ENCODE measurements at places on chromosomes 6 and 20. TPM values are rescaled to one million over a fixed set of nuclear protein-coding genes. Genes with fewer than 3 reads are reported as not detected.

Gene TPD52L2
- 46.2 TPM for total RNA-seq

Gene ECT2L
- not detected for total RNA-seq

Gene PLCB4
- not detected for total RNA-seq

Gene C6orf136
- 32.5 TPM for total RNA-seq
